ENCODE measurements at places on chromosomes 5 and 9.

DNA sequence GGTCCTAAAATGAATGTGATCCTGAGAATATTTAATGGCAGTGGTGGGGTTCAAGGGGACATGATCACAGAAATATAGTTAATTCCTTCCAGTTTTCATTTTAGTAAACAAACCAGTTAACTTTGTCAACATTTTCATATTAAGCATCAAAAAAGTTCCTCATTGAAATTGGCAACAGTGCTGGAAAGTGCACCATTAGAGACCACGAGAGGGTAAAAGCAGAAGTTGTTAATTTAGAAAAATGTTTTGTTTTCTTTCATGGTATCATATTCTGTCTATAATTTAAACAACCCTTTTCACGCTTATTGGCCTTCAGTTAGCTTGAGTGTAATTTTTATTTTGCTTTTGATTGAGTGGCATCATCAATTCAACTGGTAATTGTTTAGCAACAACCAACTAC is 11.9 kb downstream of the GIN1 start:
- DNase-seq = no peak

DNA sequence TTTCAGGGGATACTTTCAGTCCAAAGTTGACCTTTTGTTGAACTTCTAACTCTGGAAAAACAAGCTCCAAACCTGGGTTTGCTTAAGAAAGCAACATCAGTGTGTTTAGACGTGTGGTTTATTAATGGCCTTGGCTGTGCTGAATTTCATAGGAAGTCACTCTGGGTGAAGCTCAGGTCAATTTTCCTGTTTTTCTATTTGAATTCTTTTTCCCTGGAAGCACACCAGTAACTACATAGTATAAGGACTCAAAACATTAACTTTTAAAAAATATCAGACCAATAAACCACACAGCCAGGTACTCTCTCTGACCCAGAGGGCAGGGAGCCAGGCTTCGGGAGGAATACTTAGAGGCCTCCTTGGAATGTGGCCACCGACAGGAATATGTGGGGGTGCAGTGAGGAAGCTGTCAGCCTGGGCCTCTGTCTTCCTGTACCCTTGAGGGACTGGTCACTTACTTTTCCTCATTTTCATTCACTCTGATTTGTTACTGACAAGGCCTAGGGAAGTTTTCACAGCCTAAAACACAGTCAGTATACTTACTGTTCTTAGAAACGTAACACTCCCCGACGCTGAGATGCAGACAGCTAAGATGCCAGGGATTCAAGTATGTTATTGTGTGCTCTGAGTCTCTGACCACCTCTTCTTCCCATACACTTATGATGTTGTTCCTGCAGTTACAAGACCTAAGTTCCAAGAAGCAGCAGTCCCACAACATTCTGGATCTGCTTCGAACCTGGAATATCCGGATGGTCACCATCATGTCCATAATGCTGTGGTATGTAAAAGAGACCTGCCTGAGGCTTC is 18.9 kb downstream of the SLC22A5 start:
- peak; percentile 35 for DNase-seq

- no peak for DNase-seq
These were observed 169.1 kb downstream of the YTHDC2 start for GRCh38 chr5:113682497-113683136.

DNA sequence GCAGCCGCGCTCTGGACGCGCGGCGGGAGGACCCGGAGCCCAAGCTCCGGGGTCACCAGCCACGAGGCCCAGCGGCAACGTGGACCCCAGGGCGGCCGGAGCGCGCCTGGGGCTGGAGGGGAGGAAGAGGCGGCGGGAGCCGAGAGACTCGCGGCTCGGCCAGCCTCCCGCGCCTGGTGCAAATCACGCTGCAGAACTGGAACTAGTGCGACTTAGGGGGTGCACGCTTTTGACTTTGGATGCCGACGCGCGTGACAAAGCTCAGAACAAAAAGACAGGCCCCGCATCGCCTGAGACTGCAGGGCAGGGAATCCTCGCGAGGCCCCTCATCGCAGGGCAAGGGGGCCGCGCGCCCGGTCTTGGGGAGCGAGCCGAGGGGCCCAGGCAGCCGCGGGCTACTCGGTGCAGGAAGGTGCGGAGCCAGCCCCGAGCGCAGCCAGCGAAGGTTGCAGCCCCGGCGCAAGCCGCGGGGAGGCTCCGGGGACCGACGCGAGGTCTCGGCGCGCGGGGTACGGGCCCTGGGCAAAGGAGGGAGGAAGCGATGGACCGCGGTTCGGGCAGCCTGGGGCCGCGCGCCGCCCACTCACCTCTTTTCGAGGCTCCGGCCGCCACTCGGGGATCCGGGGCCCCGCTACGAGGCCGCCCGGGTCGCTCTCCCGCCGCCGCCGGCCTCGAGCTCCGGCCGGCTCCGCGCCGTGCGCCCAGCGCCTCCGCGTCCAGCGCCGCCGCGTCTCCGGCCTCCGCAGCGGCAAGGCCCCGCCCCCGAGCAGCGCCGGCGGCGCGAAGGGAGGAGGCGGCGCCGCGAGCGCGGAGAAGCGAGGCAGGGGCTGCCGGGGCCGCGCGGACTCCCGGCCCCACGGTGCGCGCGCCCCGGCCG is at the start of gene GOLM1:
GOLM1 (minus strand) TSS at position 735 of the 877 bp plus-strand sequence. CDS start 20,238 bp downstream, outside the sequence.
- DNase-seq = peak; percentile 46

GRCh38 chr5:57693488-57694305 is 211.1 kb upstream of the ACTBL2 start:
- no peak for DNase-seq

DNA sequence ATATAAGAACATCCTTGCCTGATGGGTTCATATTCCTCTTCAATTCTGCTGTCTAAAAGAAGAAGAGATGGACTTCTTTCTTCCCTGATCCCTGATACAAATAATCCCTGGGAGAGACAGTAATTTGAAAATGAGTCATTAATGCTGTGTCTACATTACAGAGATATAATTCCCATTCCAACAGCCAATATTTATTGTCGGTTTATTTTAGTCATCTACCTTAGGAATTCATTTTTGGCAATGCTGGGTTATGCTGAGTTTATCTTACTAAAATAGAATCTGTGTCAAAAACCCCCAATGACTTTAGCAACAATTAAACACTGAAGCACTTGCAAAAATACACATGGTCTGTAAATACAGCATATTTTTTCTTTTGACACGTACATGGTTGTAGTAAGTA is 23.9 kb downstream of the ZNF474 start:
- peak; percentile 61 for DNase-seq

DNA sequence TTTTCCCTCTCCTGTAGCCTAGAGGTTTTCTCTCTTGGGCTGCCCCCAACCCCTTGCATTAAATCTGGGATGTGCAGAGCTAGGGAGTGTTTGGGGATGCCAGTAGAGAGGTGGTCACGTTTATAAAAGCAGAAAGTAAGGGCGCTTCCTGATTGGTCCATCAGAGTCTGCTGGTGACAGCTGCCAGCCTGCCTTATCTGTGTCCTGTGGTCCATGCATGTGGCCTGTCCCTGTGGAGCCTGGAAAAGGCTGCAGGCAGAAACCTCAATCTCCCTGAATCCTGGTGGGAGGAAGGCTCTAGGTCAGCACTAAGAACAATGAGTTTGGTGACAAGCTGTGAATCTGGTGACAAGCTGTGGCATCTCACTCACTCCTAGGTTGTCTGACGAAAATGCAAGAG is 42.2 kb downstream of the ARHGEF37 start:
- DNase-seq = no peak

DNA sequence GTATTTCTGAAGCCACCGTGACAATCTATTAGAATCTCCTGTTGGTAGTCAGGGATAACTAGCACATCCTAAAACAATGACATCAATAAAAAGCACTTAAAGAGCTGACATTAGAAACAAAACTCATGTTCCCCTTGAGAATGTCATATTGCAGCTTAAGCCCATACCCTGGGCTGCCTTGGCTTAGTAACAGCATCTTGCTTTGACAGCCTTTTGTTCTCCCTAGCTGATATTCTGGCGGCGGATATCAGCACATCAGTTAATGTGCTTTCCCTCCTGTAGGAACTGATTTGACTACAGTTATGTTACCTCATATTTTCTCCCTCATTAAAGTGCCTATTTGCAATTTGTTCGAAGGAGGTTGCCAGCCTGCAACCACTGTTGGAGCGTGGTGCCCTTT is 214.1 kb downstream of the CD180 start:
- DNase-seq = no peak

- DNase-seq = no peak
These were observed 89.1 kb downstream of the ACTL7B start for GRCh38 chr9:108766626-108767161.

- no peak for DNase-seq
These were observed 69.3 kb downstream of the MAT2B start for GRCh38 chr5:163574472-163575440.

DNA sequence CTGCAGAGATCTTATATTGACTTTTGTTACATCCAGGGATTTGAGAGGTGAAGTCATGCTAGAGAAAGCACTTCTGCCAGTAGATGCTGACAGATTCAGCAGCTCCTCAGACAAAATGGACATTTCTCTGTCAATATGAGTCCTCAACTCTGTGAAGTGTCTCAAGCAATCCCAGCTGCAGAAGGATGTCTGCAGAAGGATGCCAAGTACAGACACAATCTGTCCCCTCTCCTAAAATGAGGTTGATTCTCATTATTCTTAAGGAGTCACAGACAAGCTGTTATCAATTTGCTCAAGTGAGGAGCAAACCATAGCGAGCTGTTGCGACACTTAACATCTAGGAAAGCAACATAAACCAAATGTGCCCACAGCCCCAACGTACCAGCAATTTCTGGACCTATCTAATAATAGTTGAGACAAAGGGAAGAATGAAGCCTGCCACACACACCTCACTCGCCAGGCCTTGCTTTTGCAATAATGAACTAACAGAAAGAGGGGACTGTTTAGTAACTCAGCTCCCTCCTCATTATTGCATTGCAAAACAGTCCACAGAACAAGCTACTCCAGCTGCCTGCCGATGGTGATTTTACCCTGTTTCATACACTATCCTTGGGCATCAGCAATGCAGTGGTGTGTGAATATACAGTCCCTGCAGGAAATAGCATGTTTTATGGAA is 364.2 kb upstream of the PDE4D start:
- no peak for DNase-seq

- DNase-seq = no peak
These were observed at the start of gene PHYHD1 for GRCh38 chr9:128920381-128921058. PHYHD1 (plus strand) TSS chr9:128920982; CDS start chr9:128922324, 1,342 bp downstream.

DNA sequence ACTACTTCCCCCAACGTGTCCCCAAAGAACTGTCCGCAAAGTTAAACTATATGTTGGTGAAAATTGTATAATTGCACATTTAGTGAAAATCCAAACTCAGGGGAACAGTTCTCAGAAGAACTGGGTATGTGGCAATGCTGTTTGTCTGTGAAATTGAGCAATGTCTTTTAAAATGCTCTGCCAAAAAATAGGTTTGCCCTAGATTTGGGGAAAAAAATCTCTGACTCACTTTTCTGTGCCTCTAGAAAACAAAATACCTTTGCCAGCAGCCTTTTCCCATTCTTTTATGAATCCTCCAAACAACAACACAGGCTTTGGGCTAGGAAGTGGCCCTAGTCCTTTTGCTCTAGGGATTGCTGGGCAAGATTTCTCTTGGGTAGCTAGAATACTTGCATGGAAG is 37.4 kb upstream of the ZNF608 start:
- no peak for DNase-seq

DNA sequence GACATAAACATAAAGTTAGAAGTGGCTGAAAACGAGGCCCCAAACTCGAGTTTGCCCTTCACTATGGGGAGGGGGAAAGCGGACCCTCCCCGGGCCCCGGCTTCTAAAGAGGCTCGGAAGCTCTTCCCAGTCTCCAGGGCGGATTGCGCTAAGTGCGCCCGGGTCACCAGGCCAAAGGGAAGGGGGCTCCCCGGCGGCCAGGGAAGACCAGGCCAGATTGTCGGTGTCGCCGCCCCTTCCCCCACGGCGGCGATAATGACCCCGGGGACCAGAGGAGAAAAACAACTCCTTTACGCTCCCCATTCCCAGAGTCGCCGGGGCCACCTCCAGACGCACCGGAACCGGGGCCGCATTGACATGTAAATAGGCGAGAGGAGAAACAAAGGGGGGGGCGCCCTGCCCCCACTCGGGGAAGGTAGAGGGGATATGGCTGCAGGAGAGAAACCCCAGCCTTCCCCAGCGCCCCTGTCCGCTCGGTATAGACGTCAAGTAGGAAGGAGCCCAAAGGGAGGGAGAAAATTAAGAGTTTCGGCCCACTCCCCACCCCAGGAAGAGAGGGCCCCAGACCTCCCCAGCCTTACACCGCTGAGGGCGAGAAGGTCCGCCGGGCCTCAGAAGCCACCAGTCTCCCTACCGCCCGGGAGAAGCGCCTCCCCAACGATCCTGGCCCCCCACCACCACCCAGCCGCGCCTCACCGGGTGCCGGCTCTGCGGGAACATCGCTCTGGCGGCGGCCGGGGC is 1.7 kb downstream of the TLE1 start:
- DNase-seq = no peak

- no peak for DNase-seq
These were observed 128.8 kb downstream of the FBN2 start for GRCh38 chr5:128409166-128409800.

- no peak for DNase-seq
These were observed 72.8 kb upstream of the NXNL2 start for GRCh38 chr9:88462191-88462590.
